ENCODE measurements at places on chromosomes 12 and 14.

GRCh38 chr14:101917413-101918017 is 46.9 kb upstream of the DYNC1H1 start:
- no peak for DNase-seq

GRCh38 chr14:55243386-55243785 is 27.8 kb upstream of the FBXO34 start:
- DNase-seq, result no peak

- no peak for DNase-seq
These were observed 840 bp downstream of the SIX4 start for GRCh38 chr14:60723116-60723906.

- peak; percentile 56 for DNase-seq
These were observed 1.4 kb upstream of the CCDC85C start for GRCh38 chr14:99605299-99605961.

DNA sequence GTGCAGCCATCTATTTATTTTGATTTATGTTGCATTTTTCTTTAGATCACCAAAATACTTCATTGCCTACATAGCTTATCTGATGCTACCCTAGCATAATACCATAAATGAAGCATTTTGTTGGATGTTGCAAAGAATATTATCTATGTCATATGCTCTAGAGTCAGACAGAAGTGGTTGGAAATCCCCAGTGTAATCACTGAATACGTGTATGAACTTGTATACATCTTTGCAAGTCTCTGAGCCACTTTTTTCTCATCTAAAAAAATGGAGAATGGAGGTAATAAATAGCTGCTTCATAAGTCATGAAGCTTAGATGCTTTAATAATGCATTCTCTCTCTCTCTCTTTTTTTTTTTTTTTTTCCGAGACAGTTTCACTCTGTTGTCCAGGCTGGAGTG is 18.5 kb downstream of the EVL start:
- no peak for DNase-seq

- peak; percentile 70 for DNase-seq
These were observed 12.2 kb upstream of the SPTB start for GRCh38 chr14:64891839-64892375.

DNA sequence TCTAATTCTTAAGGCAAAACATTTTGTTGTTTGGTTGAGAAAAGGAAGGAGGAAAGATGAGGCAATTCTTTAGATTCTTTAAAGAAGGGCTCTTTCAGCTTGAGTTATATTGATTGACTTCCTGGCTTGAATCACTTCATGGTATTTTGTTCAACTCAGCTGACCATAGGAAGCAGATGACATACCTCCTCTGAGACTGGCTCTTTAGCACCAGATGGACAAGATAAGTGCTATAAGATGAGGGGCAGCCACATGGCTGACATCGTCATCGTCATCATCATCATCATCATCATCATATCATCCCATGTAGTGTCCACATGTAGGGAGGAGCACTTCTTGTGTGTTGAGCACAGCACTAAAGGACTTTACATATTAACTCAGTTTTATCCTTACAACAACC is 81.3 kb downstream of the SSPN start:
- no peak for DNase-seq

DNA sequence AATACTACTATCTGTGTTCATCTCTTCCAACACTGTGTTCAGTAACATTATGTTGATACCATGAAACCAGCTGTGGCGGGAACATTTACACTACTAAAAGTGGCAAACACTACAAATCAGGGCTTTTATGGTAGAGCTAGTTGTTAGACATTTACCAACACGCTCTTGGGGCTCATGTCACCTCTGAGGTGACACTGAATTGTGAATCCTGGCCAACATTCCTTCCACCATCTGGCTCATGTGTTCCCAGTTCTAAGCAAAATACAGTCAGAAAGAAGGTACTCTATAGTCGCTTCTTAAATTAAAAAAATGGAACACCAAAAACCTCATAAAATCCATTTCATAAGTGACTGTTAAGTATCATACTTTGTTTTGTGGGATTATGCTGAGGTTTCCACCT is 436.6 kb downstream of the FUT8 start:
- no peak for DNase-seq

- DNase-seq, result no peak
These were observed 336.4 kb upstream of the FBXO33 start for GRCh38 chr14:39768589-39768988.

All from AML-193 (cell line).